ENCODE measurements at places on chromosomes 4 and X. TPM values are rescaled to one million over a fixed set of nuclear protein-coding genes. Genes with fewer than 3 reads are reported as not detected.

- H3K36me3 ChIP-seq = peaks cover 2% of the 10 kb centered on the region
- H3K4me1 ChIP-seq = peaks cover 5% of the 10 kb centered on the region
- no peak overlapping the region for H3K27ac ChIP-seq
- no peaks in the 10 kb centered on the region for H3K27me3 ChIP-seq
- DNase-seq = no peak
Observed at GRCh38 chr4:127870688-127871087, 10.0 kb upstream of the PLK4 start.

DNA sequence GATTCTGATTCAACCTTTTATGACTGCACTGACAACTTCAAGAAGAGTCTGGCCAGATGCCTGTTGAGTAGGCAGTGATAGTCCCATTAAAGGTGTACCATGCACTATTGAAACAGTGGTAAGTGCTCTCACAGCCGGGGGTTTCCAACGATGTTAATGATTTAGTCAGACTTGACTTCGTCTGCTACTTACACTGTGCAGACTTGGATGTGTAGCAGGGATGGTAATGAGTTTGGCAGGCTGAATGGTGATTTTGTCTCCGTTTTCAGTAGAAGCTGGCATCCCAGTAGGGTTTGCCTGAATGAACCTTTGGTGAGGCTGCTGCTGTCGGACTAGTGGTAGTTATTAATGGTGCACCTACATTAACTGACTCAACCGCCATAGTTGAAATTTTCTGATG, 52.0 kb upstream of the TMSB15B start:
- H3K27me3 ChIP-seq = no peaks in the 10 kb centered on the region
- H3K27ac ChIP-seq = no peak overlapping the region
- no peaks in the 10 kb centered on the region for H3K4me1 ChIP-seq
- peaks cover 4% of the 10 kb centered on the region for H3K36me3 ChIP-seq

DNA sequence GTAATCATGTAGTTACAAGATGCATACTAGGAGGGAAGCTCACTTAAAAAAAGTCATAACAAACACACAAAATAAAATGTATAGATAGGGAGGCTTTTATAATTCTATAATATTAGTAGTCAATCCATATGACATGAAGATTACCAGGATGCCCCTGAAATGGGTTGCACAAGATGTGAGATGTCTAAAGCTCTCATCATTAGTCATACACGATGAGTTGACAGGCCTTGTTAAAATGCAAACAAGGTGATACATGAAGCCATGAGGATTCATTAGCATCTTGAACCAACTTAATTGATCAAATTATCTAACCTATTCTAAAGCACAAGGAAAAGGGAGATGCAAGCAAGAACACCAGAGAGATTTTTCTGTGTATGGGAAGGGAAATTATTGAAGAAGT, 470.2 kb downstream of the IQCM start:
- no peak overlapping the region for H3K27ac ChIP-seq
- H3K4me1 ChIP-seq = no peaks in the 10 kb centered on the region
- H3K4me3 ChIP-seq = no peak overlapping the region
- no peak for DNase-seq

The TREX2 gene
- total RNA-seq = 1.1 TPM

DNA sequence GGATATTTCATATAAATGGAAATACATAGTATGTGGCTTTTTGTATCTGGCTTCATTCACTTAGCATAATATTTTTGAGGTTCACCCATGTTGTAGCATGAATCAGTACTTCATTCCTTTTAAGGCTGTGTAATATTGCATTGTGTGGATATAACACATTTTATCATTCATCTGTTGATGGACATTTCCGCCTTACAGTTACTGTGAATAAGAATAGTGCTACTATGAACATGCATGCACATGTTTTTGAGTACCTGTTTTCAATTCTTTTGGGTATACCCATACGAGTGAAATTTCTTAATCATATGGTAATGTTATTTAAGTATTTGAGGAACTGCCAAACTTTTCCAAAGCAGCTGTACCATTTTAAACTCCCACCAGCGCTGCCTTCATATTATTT, 539.6 kb upstream of the DIPK2B start:
- peaks cover 6% of the 10 kb centered on the region for H3K4me1 ChIP-seq
- no peak overlapping the region for H3K4me3 ChIP-seq
- no peak overlapping the region for H3K27ac ChIP-seq
- H3K36me3 ChIP-seq = peaks cover 14% of the 10 kb centered on the region

The TLR1 gene
- 2.6 TPM for total RNA-seq

The MAB21L2 gene
- not detected for total RNA-seq

GRCh38 chr4:188008377-188008776, 12.8 kb downstream of the ZFP42 start:
- no peak overlapping the region for H3K4me3 ChIP-seq
- no peaks in the 10 kb centered on the region for H3K4me1 ChIP-seq
- no peaks in the 10 kb centered on the region for H3K36me3 ChIP-seq
- H3K27me3 ChIP-seq = no peaks in the 10 kb centered on the region
- no peak overlapping the region for H3K27ac ChIP-seq
- DNase-seq = no peak

DNA sequence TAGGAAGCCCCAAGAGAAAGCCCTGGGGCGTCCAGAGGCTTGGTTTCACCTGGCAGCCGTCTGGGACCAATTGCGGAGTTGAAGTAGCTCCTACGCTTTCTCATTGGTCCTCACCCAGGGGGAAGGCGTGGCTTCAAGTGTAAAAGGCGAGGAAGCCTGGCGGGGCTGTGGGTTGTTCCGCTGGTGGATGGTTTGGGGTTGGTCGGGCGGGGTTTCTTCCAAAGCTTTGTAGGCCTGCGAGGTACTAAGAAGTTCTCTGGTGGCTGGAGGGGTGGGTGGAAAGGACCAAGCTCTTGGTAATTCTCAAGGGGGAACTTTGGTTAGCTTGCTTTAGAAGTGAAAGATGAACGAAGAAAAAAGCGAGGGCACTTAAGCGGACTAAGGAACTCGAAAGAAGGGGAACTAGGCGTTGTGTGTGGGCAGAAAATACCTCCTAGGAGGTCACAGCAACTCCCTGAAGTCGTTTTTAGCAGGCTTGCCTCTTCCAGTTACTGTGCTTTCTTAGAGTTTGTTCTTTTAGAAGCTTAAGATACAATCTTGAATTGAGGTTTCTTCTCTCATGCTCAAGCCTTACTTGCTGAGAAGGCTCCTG, 36.6 kb downstream of the CCNG2 start:
- H3K27ac ChIP-seq = peak overlapping the region; percentile 92
- peaks cover 23% of the 10 kb centered on the region for H3K4me1 ChIP-seq
- peak overlapping the region; percentile 85 for H3K4me3 ChIP-seq
- H3K27me3 ChIP-seq = peaks cover 7% of the 10 kb centered on the region
- H3K36me3 ChIP-seq = no peaks in the 10 kb centered on the region
